ENCODE measurements at places on chromosomes 6 and 20.

- DNase-seq: no peak
Measured at GRCh38 chr6:145241721-145242120, 493.6 kb downstream of the EPM2A start.

- peak; percentile 30 for DNase-seq
Measured at GRCh38 chr6:39217177-39217864, 12.0 kb downstream of the KCNK5 start.

DNA sequence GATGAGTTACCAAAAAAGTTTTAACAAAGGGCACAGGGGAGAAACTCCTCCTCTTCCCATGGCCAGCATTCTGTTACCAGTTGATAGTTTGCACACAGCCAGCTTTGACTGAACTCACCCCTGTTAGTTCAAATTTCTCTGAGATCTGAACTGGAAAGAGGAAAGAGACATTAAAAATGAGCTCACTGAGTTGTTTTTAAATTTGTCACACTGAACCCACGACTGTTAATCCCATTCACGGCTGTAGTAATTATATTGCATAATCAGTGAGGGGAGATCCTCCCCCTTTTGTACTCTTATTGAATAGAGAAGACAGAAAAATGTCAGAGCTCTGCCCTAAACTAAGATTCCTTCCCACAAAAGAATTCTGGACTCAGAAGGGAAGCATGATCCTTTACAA is 17.5 kb upstream of the DSP start:
- DNase-seq: no peak

GRCh38 chr20:6866741-6867140 is 99.3 kb downstream of the BMP2 start:
- no peak for DNase-seq

DNA sequence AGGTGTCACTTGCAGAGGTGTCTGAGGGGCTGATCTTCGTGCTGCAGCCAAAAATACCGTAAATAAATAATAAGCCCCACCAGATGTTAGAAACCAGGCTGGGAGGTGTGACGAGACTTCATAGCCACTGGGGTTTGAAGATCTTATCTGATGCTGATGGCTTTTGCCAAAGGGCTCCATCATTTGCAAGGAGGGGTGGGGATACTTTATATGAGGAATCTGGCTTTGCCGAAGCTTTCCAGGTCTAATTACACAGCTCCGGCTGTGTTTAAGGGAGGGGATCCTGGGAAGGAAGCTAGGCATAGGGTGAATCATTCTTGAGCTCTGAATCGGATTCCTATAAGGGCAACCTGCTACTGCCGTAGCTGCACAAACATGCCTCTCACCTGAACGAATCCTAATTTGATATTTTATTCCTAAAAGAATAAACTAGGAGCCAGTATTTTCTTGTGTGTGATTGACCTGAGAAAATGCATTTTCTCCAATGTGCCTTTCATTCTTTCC is 249.6 kb downstream of the SOD2 start:
- no peak for DNase-seq

DNA sequence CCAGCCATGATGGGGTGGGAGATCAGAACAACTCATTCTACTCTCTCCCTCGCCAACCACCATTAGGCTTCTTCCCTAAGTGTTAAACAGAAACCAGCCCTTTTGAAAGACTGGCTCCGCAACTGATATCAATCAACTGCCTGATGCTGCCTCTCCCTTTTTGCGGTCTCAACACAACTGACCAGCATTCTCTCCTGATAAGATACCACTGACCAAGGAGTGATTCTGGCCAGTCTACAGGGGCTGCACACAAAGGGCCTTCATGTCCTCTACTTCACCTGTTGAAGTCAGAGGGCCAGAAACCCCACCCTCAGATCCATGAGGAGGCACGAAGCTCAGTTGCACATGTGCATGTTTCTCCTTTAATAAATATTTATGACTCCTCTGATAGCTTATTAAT is 145.1 kb downstream of the CD24 start:
- DNase-seq: no peak

DNA sequence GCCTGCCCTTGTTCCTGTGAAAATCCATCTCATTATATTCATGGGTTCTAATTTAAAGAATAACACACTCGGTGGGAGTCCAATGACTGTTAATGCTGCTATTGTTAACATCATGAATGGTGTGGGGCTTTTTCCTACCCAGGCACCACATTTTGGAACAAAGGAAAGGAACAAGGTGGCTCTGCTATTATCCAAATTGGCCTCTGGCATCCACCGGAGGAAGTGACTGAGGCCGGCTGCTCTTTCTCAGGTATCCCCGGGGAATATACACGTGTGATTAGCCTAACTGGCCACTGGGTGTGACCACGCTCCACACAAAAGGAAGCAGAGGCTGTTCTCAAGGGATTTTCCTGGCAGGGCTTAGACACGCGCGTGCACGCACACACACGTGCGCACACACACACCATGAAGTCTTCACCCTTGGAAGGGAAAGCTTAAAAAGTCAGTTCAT is 601.2 kb upstream of the ARID1B start:
- DNase-seq: peak; percentile 51
